Cortex of kidney (tissue), 1 donor: ENCODE measurements at places on chromosomes 7 and 10.

- no peak for DNase-seq
Measured at GRCh38 chr7:151187409-151188251, 580 bp upstream of the ASB10 start.

DNA sequence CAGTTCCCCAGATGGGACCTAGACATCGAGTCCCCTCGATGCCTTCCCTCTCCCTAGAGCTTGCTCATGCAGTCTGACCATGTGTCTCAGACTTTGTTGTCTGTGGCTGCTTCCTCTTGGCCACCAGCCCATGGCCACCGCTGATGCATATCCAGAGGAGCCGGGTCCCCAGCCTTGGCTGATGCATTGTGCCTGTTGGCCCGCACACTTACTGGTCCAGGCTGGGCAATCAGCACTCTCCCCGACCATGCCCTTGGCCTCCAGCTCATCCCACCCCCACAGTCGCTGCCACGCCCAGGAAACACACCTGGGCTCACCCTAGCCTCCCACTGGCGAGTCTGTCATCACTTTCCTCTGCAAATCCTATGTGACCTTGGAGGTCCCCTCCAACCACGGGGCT is 10.1 kb downstream of the NPC1L1 start:
- DNase-seq, result no peak

DNA sequence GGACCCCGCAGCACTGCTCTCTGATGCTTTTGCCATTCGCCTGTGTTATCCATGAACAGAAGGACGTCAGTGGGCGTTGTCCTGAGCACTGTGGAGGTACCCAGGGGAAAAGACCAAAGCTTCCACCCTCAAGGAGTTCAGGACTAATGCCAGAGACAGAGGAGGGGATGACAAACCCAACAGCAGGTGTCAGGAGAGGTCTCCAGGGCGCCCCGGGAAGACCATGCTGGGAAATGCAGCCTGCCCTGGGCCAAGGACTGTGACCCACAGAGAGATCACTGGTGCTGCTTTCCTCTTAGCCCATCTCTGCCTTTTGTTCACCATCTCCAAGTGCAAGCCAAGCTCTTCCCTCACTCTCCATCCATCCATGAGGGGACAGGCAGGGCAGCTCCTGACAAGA is 166.8 kb upstream of the PFKP start:
- no peak for DNase-seq

GRCh38 chr7:5661942-5662341 is 119.5 kb downstream of the RNF216 start:
- DNase-seq, result no peak

GRCh38 chr7:111803015-111803758 is 240.9 kb upstream of the IMMP2L start:
- DNase-seq, result no peak

- no peak for DNase-seq
Measured at GRCh38 chr10:60508831-60509230, 119.2 kb upstream of the ANK3 start.

GRCh38 chr7:2635148-2635668 is 3.4 kb downstream of the TTYH3 start:
- no peak for DNase-seq

DNA sequence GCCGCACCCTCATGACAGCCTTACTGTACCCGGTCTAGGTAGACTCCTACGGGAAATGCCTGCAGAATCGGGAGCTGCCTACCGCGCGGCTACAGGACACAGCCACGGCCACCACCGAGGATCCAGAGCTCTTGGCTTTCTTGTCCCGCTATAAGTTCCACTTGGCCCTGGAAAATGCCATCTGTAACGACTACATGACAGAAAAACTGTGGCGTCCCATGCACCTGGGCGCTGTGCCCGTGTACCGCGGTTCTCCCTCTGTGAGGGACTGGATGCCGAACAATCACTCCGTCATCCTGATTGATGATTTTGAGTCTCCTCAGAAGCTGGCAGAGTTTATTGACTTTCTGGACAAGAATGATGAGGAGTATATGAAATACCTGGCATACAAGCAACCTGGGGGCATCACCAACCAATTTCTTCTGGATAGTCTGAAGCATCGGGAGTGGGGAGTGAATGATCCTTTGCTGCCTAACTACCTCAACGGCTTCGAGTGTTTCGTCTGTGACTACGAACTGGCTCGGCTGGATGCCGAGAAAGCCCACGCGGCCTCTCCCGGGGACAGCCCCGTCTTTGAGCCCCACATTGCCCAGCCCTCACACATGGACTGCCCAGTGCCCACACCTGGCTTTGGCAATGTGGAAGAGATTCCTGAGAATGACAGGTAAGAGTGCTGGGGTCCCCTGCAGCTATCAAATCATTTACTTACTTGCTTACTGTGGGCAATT is 8.5 kb upstream of the CHCHD1 start:
- no peak for DNase-seq

GRCh38 chr7:134504660-134505164 is 22.7 kb upstream of the AKR1B10 start:
- DNase-seq, result no peak

DNA sequence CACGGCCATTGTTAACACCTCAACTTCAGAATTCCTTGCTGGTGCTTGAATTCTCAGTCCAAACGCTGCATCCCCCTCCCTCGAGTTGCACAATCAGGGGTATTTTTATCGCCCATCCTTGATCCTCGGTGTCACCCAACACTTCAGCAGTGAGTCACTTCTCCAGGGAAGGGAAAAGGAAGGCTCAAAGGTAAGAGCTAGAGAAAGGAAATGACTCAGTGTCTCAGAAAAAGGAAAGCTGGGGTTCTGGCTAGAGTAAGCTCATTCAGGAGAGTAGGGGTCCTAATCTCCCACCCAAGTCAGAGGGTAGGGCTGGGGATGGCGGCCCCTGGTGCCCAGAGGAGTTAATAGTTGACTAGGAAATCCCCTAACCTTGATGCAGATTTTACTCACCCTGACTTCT is 39.8 kb upstream of the TRIM8 start:
- no peak for DNase-seq

- DNase-seq, result no peak
Measured at GRCh38 chr7:82740246-82740848, 296.8 kb upstream of the CACNA2D1 start.

DNA sequence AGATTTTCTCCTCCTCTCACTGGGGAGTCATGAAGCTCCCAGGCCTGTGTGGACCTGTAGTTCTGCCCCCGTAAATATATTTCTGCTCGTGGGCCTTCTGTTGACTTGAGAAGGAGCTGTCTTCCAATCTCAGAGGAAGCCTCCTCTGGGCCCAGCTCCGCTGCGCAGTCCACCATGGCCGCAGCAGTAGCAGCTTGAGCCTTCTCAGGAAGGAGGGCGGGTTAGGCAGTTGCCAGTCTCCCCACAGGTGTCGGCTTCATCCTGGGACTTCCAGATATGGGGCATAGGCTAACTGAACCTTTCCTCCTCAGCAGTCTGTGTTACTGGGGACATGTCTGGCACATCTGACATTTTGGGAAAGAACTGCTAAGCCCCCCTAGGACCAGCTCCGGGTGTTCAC is 62.9 kb upstream of the TRIM8 start:
- no peak for DNase-seq

GRCh38 chr10:132748545-132749370 is 37.2 kb downstream of the NKX6-2 start:
- no peak for DNase-seq

GRCh38 chr7:68671046-68671445 is 927.2 kb upstream of the AUTS2 start:
- DNase-seq, result no peak

GRCh38 chr10:49441488-49442476 is 45.9 kb upstream of the DRGX start:
- no peak for DNase-seq

DNA sequence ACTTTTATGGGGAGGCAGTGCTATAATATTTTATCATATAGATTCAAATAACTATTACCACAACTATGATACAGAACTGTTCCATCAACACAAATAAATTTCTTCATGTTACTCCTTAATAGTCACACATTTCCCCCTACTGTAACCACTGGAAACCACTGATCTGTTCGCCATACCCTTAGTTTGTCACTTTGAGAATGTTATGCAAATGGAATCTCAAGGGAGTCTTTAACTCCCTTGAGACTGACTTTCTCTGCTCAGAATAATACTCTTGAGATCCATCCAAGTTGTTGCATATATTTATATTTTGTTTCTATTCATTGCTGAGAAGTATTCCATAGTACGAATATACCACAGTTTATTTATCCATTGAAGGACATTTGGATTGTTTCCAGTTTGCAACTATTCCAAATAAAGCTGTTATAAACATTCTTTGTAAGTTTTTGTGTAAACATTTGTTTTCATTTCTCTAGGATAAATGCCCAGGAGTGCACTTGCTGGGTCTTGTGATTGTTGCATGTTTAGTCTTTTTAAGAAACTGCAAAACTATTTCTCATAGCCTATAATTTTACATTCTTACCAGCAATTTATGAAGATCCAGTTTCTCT is 19.7 kb upstream of the PON2 start:
- no peak for DNase-seq
